Gastrocnemius medialis (tissue), 4 donors: ENCODE measurements at places on chromosomes 4 and X. TPM values are rescaled to one million over a fixed set of nuclear protein-coding genes. Genes with fewer than 3 reads are reported as not detected.

- no peaks in the 10 kb centered on the region for H3K36me3 ChIP-seq
- no peaks in the 10 kb centered on the region for H3K4me1 ChIP-seq
- no peak overlapping the region for H3K27ac ChIP-seq
These were observed 33.9 kb downstream of the PRDM8 start for GRCh38 chr4:80231180-80231579.

Gene FGFBP1
- not detected for total RNA-seq

DNA sequence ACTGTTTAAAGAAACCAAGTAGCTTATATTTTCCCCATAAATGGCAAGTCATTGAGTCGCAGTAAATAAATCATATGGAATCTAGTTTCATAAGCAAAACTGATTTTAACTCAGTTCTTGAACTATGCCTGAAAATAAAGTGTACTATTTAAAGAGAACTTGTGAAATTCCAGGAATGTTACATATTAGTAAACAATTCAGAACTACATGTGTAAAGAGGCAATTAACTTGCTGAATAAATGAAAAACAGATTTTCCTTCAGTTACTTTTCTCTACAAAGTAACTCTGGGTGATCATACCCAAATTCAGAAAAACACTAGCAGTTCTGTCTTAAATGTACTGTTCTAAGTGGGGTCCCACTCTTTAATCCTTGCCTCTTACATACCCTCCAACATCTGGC lies 236.1 kb upstream of the EDNRA start:
- DNase-seq = no peak
- H3K36me3 ChIP-seq = no peaks in the 10 kb centered on the region
- no peak overlapping the region for H3K27ac ChIP-seq
- H3K27me3 ChIP-seq = no peaks in the 10 kb centered on the region

- H3K4me3 ChIP-seq = no peak overlapping the region
- H3K27ac ChIP-seq = peak overlapping the region; percentile 48
- H3K27me3 ChIP-seq = no peaks in the 10 kb centered on the region
- H3K36me3 ChIP-seq = no peaks in the 10 kb centered on the region
- H3K4me1 ChIP-seq = no peaks in the 10 kb centered on the region
These were observed 10.0 kb downstream of the TXLNG start for GRCh38 chrX:16796298-16796697.

Gene GPC3
- total RNA-seq = 2.0 TPM

Gene PASD1
- not detected for total RNA-seq

DNA sequence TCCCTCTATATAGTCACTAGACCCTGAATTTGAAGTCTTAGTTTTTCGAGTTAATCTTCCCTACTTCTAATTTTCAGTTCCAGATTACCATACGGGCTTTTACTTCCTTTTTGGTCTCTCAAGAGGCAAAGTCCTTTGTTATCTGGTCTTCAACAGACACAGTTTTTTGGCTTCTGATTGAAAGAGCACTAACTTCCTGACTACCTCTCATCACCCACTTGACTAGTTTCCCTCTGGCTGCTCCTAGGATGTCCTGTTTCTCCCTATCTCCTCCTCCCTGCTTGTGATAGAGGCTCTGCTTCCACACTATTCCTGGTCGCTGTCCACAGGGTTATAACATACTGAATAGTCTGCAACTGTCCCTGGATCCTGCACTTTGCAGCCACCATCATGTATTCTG lies 16.7 kb upstream of the WDR44 start:
- no peak for DNase-seq
- no peaks in the 10 kb centered on the region for H3K4me1 ChIP-seq
- no peak overlapping the region for H3K4me3 ChIP-seq
- no peaks in the 10 kb centered on the region for H3K27me3 ChIP-seq
- no peak overlapping the region for H3K27ac ChIP-seq

Gene KANTR
- 13.0 TPM for total RNA-seq

- H3K4me3 ChIP-seq = no peak overlapping the region
- no peak for DNase-seq
- peaks cover 16% of the 10 kb centered on the region for H3K4me1 ChIP-seq
- no peaks in the 10 kb centered on the region for H3K27me3 ChIP-seq
These were observed 247.1 kb upstream of the PITX2 start for GRCh38 chr4:110869862-110870572.
